ENCODE measurements at places on chromosomes 2 and 18. TPM values are rescaled to one million over a fixed set of nuclear protein-coding genes. Genes with fewer than 3 reads are reported as not detected.

DNA sequence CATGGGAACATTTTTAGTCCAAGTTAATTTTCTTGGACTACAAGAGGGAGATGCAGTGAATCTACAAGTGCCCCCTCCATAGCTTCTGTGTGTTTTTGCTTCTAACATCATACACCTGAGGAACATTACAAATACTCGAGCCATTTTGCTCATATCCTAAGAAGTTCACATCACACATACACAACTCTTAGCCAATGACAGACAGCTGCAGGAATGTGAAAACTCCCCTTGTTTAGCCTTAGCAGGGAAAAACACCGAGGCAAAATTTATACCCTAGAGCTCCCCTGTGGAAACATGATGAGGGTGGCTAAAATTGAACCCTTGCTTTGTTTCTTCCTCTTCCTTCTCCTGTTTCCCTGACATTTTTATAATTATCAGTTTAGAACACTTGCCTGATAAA, 928.3 kb upstream of the NRXN1 start:
- no peak for DNase-seq

- no peak for DNase-seq
Observed at GRCh38 chr2:120438301-120439066, 92.5 kb downstream of the INHBB start.

DNA sequence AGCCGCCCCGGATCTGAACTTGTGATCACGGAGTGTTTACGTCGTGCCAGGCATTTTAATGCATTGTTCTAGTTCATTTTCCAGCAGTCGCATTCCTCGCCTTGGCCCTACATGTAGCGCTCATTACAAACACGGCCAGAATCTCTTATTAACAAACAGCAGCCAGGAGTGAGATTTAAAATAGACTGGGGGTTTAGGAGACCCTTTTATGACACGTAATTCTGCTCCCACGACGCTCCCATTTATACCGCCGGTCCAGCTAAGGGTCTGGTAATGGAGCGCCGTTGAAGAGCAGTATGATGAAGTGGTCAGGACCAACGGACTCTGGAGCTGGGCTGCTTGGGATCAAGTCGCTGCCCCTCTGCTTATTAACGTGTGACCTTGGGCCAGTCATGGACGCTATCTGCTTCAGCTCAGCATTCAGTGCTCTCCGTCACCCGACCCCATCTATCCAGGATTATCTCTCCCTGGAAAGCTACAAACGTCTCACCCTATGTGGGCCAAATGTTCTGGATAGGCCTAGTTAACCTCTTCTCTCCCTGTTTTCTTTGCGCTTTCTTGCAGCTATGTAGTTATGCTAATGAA, 745 bp downstream of the MSH2 start:
- no peak for DNase-seq

Gene VWA3B
- total RNA-seq: 0.47 TPM

Gene ELOA2
- not detected for total RNA-seq

Data from HCT116 (cell line).